Activated CD4-positive, alpha-beta T cell treated with anti-CD3 and anti-CD28 coated beads, Interleukin-10, Interleukin-2, amounts not matched to agents 100 ng/mL and 50 ng/mL, durations not matched to agents 16 hours and 8 hours (primary cell): ENCODE measurements at places on chromosomes 2 and 18.

- peak; percentile 86 for DNase-seq
Observed at GRCh38 chr2:136423516-136423996, 305.6 kb upstream of the CXCR4 start.

- no peak for DNase-seq
Observed at GRCh38 chr2:3168230-3168891, 209.3 kb downstream of the EIPR1 start.

- no peak for DNase-seq
Observed at GRCh38 chr18:44740000-44740399, 59.3 kb downstream of the SETBP1 start.

DNA sequence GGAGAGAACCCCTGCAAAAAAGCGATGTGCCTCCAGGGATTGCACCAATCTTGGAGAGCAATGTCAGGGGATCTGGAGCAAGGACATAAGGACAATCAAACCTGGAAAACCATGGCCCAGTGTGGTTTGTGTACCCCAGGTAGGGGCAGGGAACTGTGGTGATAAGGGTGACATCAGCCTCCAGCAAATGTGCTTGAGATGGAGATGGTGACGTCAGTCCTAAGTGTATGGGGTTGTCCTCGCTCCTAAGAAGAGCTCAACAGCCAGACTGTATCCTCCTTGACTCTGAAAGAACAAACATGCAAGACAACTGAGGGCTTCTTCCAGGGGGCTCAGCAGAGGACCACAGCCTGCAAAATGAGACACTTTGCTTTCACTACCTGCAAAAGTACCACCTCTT, 71.4 kb downstream of the FTCDNL1 start:
- no peak for DNase-seq

DNA sequence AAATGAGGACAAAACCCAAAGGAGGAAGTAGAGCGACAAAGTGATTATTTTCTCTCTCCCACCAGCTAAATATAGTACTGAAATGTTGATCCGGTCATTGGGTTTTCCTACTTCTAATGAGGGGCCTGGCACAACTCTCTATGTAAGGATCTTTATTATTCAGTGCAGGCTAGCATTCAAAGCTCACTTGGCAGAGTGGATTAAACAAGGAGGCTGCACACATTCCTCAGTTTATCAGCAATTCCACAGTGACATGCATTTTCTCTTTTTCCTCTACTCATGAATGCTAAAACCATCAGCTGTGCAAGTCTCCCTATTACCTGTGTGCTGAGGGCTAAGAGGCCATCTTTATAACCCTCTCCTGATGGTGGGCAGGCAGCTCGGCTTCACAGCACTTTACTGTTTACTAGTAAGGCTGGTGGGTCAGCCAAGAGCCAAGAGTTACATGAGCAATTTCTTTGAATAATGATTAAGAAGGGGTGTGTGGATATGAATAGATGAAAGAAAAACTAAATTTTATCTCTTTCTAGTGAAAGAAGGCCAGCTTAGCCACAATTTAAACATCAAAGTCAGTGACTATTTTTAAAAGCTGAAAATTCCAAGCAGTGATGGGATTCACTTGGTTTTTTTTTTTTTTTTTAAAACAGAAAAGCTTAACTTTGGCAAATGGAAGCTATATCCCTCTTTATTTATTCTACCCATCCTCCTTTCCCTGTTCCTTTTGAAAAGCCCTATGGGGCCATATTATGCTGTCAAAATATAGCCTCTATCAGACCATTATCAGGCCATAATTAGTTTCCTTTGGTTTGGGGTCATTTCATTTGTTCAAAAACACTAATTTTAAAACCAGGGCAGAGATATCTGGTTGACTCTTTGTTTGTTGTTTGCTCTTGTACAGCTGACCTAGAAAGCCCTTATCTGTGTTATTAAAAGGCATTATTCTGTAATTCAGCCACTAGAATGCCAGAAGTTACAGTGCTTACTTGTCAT, 111.0 kb downstream of the RBM43 start:
- no peak for DNase-seq

DNA sequence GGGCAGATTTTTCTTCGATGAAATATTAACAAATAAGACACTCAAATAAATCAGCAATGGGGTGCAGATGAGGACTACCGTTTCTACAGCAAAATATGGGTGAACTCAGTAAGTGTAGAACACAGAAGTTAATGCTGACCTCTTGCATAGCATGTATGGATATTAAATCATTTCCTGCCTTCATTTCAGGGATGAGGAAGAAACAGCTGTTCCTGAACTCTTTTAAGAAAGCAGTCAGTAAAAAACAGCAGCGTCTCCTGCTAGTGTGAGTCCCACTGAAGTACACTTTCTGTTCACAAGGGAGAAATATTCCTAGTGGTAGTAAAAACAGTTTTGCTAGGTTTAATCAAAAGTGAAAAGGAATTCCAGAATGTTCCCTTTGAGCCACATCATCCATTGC, 379.0 kb downstream of the ZEB2 start:
- no peak for DNase-seq

DNA sequence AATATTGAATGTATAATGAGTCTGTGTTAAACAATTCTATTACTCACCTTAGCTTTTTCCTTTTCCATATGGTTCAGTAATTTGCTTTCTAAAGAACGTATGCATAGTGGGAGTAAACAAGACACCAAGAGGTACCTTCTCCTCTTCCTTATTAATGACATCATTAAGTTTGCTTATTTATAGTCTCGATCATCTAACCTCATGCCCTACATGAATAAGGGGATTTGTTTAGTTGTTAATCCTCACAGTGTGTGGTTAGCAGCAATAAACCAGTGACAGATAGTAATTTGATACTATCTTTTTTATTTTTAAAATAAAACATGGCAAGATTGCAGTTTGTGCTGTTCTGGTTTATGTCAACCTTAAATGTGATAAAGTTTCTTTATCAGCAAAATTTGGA, 69.7 kb downstream of the COBLL1 start:
- DNase-seq = no peak

DNA sequence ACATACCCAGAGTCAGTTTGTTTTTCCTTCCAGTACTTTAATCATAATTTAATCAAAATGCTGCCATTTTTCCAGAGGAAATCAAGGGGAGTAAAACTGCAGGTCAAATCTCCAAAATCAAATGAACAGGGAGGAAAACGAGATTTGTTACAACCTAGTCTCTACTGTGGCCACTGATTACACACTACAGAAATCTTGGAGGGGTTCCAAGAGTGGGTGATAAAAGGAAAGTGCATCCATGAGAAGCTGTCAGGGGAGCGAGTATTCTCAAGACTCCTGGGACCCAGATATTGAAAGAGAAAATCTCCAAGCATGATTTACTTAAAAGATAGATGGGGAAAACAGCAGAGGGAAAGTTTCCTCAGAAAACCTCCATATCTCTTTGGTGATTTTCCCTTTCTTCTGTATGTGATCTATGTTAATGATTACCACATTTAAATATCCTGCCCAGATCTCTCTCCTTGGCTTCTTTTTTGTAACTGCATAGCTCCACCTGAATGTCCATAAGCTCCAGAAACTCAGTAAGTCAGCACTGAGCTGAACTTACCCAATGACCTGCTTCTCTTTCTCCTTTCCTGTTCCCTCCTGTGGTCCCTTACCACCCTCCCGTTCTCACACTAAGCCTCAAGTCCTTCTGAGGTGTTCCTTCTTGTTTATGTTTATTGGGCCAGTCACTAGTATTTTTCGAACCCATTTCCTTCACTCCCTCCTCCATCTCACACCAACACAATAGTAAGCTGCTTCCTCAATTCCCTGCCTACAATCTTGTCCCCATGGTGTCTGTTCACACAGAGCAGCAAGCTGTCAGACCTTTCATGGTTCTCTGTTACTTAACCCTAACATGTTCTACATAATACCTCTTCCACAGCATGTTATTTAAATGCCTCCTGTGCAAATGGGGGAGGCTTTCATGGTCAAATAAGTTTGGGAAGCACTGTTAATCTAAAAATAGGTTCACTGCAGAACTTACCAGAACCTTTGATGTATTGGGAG, 73.9 kb upstream of the TWSG1 start:
- DNase-seq = no peak

DNA sequence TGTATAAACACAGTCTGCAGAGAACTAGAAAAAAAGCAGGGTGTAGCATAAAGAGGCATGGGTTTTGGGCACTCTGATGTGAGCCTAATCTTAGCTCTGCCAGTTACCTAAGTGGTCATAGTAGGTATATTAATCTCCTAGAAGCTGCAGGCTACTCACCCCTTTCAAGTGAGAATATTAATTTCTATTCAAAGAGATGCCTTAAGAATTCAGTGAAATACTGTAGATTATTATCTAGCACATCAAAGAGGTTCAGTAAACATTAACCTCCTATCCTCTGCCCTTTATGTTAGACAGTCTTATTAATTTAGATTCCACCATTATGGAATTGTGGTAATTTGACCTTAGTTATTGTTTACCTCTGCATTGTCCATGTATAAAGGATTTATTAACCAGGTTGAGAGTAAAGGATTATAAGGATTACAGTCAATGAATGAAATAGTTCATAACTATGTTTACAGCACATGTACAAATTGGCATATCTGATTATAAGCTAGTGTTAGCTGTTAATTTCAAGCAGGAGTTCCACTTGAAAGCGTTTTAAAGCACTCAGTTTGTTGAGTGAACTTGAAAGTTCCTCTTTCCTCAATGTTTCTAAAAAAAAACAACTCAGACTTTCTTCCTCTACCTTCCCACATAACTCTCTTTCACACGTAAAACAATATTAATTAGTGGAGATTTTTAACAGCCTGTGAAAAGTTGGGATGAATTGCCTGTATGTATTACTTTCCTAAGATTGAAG, 150.6 kb upstream of the EPC2 start:
- no peak for DNase-seq

- DNase-seq = no peak
Observed at GRCh38 chr2:209519906-209520305, 96.1 kb downstream of the MAP2 start.

GRCh38 chr2:233404222-233404621, 49.9 kb downstream of the DGKD start:
- peak; percentile 62 for DNase-seq

- no peak for DNase-seq
Observed at GRCh38 chr2:158923180-158923594, 45.3 kb upstream of the TANC1 start.
